ENCODE measurements at places on chromosomes 7 and 10.

DNA sequence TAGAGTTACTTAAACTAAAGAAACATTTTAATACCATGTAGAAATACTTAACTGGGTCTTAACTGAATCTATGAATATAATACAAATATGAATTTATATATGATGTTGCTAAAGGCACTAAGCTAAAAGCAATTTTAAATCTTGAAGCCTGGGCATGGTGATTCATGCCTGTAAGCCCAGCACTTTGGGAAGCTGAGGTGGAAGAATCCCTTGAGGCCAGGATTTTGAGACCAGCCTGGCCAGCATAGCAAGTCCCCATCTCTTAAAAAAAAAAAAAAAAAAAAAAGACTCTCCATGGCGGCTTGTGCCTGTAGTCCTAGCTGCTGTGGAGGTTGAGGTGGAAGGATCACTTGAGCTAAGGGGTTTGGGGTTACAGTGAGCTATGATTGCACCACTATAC, 95.3 kb downstream of the CCSER2 start:
- no peak for DNase-seq

GRCh38 chr7:115368998-115369397, 447.1 kb downstream of the MDFIC start:
- DNase-seq: no peak

- no peak for DNase-seq
Observed at GRCh38 chr10:116817780-116818343, 31.4 kb upstream of the ENO4 start.

DNA sequence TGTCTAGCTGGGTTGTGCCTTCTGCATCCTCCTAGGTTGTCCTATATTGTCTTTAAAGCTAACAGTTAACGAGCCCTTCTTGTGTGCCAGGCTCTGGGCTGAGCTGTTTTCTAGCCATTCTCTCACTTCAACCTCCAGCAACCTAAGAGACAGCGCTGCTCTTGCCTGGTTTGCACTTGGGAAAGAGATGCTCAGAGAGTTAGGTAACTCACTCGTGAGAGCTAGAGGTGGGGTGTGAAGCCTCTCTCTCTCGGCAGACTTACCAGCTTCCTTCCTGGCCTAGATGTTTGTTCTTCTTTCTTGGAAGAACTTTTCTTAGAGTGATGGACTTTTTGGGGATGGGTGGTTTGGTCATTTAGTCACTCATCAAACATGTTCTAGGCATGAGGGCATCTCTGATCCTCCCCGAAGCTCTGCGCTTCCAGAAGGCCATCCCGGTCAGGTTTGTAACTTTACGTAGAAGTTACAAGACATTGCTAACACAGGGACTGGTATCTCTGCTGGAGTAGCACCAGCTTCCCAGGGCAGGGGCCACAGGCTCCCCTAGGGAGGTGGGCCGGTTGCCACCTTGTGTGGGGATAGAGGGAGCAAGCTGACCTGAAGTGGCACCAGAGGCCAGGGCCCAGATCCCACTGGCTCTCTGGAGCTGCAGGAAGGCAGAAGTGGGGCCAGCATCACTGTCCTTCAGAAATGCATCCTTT, 14.3 kb downstream of the TSPAN15 start:
- DNase-seq: no peak

GRCh38 chr10:1737222-1738061, at the start of gene ADARB2:
Gene ADARB2 (minus strand): TSS chr10:1737525.
- no peak for DNase-seq

- no peak for DNase-seq
Observed at GRCh38 chr7:450741-451140, 68.9 kb downstream of the PDGFA start.

DNA sequence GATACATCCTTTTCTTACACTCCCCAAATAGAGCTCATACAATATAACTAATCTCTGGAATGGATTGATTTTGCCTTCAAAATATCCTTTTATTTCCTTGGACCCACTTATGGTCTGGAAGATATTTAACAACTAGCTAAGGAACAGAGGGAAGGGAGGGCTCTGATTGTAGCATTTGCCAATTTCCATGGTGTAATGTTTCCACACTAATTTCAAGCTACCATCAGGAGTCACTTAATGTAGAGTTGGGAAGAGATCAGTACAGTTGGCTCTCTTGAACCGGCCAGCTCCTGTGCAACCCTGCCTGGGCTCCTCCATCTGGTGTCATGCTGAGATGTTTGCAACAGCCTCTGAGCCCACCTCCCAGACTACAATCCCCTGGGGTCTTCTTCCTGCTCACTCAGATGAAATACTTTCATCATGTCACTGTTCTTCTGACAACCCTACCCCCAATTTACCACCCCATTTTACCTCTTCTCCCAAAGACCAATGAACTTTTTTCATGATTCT, 8.0 kb upstream of the IL6 start:
- no peak for DNase-seq

- DNase-seq: no peak
Observed at GRCh38 chr10:395665-396064, 260.4 kb downstream of the ZMYND11 start.

GRCh38 chr7:82114237-82114636, 329.3 kb downstream of the CACNA2D1 start:
- DNase-seq: no peak

DNA sequence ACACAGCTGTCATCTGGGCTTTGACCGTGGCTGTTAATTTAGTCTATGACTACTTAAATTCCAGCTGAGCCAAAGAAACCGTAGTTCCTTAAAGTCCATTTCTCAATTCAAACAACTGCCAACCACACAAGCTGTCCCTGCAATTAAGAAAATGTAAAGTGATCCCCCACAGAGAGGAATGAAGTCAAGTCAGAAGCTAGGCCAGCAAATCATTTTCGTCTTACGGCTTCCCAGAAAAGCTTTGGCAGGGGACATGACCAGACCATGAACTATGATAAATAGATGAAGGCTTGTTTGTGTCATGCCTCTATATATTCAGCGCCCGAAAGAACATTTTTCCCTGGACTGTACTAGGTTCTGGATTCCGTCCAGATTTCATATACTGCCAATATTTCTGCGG, 54.6 kb downstream of the HACD1 start:
- DNase-seq: no peak

- no peak for DNase-seq
Observed at GRCh38 chr7:31864646-31865045, 177.6 kb downstream of the PPP1R17 start.

DNA sequence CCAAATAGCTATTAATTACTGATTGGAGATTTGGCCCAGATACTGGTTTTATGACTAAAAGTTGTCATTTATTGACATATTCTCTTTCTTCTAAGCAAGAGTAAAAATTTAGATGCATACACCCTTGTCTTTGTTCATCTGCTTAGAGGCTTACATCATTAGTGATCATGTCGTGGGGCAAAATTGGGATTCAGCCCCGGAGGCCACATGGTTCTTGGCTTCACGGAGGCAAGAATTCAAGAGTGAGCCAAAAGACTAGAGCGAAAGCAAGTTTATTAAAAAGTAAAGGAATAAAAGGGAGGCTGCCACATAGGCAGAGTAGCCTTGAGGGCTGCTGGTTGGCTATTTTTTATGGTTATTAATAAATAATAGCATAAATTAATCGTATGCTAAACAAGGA, 41.1 kb downstream of the MINPP1 start:
- DNase-seq: no peak

GRCh38 chr7:15330943-15331342, 230.9 kb downstream of the AGMO start:
- no peak for DNase-seq

- no peak for DNase-seq
Observed at GRCh38 chr10:133269367-133269766, 7.3 kb downstream of the ADAM8 start.

DNA sequence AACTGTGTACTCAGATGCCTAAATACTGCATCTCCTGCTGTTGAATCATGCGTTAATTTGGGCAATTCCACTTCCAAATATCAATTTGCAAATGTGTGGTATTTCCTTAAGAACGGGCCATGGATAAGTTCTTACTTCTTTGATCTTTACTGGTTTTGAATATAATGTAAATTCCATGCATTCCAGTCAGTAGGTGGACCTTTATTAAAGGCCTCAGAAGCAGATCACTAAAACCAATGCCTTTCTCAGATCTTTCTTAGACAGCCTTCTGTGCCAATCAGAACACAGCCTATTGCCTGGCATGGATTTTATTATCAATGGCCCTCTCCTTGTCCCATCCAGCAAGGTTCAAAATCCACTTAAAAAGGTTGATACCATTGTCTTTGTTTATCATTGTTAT, 21.5 kb upstream of the POM121L12 start:
- no peak for DNase-seq

DNA sequence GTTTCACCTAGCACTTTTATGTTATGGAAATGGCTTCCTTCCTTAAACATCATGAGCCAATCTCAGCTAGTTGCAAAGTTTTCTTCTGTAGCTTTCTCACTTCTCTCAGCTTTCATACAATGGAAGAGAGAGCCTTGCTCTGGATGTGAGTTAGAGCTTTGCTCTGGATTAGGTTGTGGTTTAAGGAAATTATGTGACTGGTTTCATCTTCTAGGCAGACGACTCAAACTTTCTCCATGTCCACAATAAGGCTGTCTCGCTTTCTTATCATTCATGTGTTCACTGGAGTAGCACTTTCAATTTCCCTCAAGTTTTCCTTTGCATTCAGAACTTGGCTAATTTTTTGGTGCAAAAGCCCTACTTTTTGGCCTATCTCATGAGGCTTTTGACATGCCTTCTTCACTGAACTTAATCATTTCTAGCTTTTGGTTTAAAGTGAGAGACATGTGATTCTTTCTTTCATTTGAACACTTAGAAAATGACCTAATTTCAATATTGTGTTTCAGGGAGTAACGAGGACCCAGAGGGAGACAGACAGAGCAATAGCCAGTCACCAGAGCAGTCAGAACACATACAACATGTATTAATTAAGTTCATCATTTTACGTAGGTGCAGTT, 49.8 kb downstream of the CNOT4 start:
- no peak for DNase-seq

DNA sequence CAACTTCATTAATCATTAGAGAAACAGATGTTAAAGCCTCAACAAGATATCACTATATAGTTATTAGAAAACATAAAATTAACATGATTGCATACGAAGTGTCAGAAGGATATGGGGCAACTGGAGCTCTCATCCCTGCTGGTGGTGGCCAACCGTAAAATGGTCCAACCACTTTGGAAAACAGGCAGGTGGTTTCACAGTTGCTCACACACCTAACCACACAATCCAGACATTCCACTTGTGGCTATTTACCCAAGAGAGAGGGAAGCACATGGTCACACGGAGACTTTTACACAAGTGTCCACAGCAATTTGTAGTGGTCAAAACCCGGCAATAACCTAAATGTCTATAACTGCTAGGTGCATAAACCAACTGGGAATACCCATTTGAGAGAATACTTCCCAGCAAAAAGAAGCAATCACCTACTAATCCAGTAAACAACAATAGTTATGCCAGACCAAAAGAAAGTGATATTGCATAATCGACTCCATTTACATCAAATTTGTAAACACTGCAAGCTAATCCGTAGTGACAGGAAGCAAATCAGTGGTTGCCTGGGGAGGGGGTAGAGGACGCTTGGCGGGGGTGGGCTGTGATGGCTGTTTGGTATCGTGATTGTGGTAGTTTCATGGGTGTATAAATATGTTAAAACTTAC, 91.8 kb downstream of the LARP4B start:
- no peak for DNase-seq

DNA sequence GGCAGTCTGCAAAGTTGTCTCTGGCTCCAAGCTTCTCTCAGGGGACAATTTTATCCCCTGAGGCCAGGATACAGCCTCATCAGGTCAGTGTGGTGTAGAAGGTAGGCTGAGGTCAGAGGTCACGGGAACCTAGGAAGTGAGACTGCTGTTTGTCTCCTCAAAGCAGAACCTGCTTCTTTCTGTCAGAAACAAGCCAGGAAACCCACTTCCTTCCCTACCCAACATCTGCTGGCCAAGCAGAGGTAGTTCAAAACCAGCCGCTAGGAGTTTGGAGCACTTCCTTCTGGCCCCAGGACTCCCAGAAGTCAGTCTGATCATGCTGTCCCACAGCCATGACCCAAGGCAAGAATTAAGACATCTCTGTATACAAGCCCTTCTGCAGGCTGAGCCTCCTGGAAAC, 12.2 kb downstream of the CLRN3 start:
- DNase-seq: peak; percentile 17

DNA sequence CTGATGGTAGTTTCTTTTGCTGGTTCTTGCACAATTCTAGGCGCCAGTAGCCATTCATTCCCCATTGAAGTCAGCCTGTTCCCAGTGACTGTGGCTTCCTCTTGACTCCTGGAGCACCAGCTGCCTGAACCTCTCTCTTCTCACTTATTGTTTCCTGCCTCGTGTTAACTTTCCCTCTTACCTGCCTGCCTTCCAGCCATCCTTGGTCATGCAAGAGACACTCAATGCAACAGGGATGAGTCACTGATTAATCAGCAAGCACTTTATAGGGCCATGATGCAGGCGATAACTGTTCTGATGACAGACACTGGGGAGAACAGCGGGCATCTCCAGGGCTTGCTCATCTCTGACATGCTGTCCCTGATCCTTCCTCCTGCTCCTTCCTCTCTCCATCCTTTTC, 122.0 kb downstream of the PLCE1 start:
- DNase-seq: no peak

- DNase-seq: no peak
Observed at GRCh38 chr7:10471280-10472058, 502.2 kb upstream of the PHF14 start.

GRCh38 chr10:87618566-87619423, 40.9 kb upstream of the PAPSS2 start:
- DNase-seq: no peak

- DNase-seq: no peak
Observed at GRCh38 chr7:16438988-16439387, 17.6 kb upstream of the CRPPA start.

- no peak for DNase-seq
Observed at GRCh38 chr7:66321283-66321682, 116.1 kb downstream of the TPST1 start.

GRCh38 chr7:49773936-49774458, 559 bp downstream of the VWC2 start:
- DNase-seq: no peak

- no peak for DNase-seq
Observed at GRCh38 chr10:38050212-38050611, 39.7 kb downstream of the ZNF33A start.

- DNase-seq: no peak
Observed at GRCh38 chr7:2251841-2252771, 10.1 kb downstream of the NUDT1 start.

DNA sequence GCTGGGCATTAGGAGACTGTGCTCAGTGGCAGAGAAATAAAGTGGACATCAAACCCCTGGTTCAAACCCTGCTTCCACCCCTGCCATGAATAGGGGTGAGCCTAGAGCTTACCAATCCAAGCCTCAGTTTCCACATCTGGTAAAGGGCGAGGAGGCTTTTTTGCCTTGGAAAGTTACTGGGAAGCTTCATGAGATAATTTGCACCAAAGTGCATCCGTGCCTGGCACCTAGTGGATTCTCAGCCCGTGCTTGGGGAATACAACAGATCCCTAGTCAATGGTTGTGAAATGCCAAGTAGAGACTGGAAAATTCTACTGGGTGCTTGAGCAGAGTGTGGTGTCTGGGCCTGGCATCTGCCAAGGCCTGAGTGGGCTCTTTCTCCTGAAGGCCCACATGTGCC, 158.7 kb upstream of the ZMIZ1 start:
- no peak for DNase-seq

- no peak for DNase-seq
Observed at GRCh38 chr7:39554583-39555165, 11.5 kb upstream of the YAE1 start.
